ENCODE measurements at places on chromosomes 1 and 21.

DNA sequence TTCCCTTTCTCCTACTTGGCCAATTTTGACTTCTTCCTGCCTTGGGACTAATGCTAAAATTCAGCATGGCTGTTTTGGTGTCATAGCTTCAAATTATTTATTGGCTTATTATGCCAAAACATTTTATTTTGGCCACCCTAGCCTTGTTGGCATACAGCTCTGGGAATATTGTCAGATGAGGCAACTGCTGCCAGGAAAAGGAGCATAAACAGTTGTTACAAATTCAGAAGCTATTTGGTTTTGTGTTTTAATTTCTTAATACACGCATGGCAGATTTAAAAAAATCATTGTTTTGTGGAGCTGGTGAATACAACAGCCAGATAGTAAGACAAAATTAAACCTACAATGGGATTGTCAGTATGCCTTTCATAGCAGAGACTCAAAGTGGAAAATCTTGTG lies 66.8 kb upstream of the BCL10 start:
- DNase-seq = no peak

DNA sequence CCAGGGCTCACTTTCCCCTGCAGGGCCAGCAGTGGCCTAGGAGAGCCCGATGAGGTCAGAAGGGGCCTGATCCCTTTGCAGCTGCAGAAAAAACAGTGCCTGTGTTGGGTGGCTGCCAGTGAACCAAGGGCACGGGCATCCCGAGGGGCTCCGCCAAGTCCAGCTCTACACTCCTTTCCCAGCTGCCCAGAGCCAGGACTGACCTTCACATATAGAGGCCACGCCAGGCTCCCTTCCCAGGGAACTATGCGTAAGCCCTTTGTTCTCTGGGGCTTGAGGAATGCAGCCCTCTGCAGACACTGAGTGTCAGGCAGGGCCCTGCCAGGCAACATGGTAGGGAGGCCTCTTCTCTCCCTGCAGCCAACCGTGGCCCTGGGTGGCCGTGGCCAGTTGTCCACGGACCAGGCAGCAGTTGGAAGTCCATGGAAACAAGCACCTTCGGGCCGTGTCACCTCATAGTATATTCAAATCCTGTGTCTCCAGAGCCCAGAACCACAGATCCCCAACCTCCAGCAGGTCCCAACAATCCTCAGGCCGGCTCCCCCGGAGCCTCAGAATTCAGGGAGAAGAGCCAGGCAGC lies 194.0 kb downstream of the NPHP4 start:
- no peak for DNase-seq

DNA sequence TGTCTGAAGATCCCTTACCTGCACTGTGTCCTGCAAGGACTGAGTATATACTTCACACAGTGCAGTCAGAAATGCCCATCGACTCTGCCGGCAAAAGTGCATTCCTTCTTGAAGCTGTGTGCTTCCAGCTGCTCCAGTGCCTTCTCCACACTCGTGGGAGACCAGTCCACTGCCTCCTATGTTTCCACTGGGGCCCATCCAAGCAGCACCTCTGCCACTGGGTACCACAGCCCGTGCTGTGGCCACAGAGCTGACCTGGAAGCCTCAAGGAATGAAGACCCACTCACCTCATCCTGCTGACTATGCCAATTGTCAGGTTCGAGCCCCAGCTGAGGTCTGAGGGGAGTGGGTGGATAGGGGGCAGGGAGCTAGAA lies 108.1 kb downstream of the GDAP2 start:
- no peak for DNase-seq

- DNase-seq = no peak
Observed at GRCh38 chr1:202161151-202162046, 997 bp upstream of the PTPN7 start.

- DNase-seq = no peak
Observed at GRCh38 chr1:244306544-244306943, 145.2 kb downstream of the ADSS2 start.

DNA sequence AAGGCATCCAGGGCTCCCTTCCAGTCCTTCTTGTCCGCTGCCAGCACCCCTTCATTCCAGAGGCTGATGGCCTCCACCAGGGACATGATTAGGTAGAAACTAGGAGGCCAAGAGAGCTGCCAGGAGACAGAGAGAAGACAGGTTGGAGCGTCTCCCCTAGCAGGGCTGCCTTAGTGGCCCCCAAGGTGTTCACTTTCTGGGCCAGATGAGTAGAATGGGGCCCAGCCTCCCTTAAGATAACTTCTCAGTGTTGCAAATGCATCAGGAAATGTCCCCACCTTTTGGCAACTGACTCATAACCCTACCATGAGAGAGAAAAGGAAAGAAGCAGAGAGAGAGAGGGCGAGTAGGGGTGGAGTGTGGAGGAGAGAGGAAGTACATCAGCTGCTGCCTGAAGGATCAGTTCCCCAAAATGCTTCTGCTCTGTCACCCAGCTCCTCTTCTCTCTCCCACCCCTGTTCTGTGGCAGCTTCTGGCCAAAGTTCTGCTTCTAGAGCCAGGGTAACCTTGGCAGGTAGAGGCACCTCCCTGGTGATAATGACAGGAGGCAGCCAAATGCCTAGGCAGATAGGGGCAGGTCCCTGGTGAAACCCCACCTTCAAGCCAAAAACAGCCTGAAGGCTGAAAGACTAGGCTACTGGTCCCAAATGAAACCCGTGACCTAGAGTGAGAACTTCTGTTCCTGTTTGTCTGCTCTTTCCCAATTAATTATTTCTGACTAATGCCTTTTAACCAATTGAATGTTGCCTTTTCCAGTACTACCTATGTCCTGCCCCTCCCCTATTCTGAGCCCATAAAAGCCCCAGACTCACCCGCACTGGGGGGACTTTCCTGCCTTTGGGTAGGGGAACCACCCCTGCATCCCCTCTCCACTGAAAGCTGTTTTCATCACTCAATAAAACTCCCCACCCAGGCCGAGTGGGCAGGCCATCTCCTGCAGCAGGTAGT lies at the start of gene NCF2:
Gene NCF2 (minus strand): TSS at position 216 of the 948 bp plus-strand sequence. CDS start 130 bp downstream, at position 86.
- DNase-seq = no peak

DNA sequence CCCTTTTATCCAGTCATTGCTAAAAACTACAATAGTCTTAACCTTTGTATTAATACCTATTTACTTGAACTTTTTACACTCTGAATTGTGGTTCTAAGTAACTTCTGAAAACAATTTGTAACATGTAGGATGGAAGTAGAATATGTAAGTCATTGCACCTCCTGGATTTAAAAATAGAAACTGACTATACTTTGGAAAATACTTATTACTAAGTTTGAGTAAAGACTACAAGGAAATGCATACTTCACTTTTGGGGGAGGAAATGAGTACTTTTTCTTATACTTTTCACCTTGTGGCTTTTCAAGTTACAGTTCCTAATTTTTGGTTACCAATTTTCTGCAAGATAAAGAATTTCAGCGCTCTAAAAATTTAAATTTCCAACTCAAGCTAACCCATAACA lies 8.7 kb downstream of the RGS18 start:
- DNase-seq = no peak

- DNase-seq = peak; percentile 14
Observed at GRCh38 chr1:67674260-67675011, 10.6 kb upstream of the GADD45A start.
